ENCODE measurements at places on chromosomes 13 and 19.

GRCh38 chr19:35142606-35143230 lies 337 bp upstream of the FXYD7 start:
- peak; percentile 82 for DNase-seq

DNA sequence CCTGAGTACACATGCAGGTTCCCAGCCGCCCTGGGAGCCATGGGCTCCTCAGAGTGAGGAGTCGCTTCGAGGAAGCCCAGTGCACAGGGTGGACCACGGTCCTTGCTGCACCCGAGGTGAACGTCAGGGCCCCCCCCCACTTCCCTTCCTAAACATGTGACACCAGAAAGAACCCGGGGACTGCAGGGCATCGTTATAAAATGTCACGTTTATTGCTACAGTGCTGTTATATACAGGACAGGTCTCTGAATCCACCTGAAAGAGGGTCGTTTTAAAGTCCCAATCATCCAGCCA lies 3.8 kb upstream of the UQCR11 start:
- DNase-seq, result peak; percentile 66

DNA sequence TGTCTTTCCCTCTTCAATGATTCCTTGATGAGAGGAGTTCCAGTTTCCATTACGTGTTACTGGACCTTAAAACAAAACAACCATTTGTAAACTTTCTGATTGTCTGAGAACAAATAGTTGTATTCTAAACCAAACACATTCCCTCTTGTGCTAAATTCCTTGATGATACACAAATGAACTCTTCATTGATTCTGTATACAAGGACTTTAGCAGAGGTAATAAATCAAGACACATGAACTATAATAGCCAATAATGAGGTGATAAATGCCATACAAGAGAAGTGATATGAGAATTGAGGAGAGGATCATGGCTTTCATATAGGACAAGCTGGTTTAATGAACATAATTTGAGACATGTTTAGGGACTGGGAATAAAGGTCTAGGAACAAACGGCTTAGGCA lies 13.5 kb upstream of the GPC5 start:
- DNase-seq, result no peak

DNA sequence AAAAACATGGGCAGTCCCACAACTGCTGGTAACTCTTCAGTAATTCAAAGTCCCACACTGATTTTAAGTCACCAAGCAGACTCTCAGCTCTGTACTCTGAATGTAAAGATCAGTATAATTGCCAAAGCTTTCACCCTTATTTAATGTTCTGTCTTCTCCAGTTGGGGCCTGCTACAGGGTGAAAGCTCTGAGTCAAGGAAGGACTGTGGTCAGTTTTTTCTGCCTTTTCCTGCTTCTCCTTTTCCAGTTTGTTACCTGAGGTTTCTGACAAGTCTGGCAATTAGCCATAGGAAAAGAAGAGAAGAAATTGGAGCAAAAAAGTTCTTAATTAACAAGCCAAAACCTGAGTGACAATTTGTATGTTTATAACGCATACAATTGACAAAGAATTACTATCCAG lies 279.3 kb downstream of the RBM26 start:
- DNase-seq, result no peak

GRCh38 chr13:77696879-77697216 lies 639 bp upstream of the SLAIN1 start:
- DNase-seq, result no peak

GRCh38 chr19:1365319-1366269 lies 18.1 kb upstream of the NDUFS7 start:
- DNase-seq, result no peak

- no peak for DNase-seq
These were observed 67.7 kb upstream of the STARD13 start for GRCh38 chr13:33353210-33353609.

GRCh38 chr19:32537580-32537979 lies 43.4 kb upstream of the PDCD5 start:
- no peak for DNase-seq
